ENCODE measurements at places on chromosomes 3 and 15.

- no peak for DNase-seq
Observed at GRCh38 chr3:33217866-33218445, 654 bp downstream of the SUSD5 start.

- DNase-seq: no peak
Observed at GRCh38 chr3:79111375-79112052, 656.3 kb downstream of the ROBO1 start.

DNA sequence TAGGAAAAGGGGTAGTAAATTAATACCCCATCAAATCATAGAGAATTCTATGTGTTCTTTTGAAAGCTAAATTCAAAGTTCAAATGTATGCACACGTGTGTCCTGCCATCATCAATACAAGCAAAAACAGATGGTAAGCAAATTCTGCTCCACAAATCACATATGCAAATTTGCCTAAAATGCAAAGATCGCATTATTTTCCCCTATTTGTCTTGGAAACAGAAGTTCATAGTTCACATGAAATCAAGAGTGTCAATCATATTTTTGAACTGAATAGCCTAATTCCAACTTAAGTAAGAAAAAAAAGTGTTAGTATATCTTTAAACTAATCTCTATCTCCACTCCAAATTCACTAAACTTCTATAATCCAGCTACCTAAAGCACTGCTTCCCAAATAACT, 8.5 kb downstream of the ADAM10 start:
- no peak for DNase-seq

DNA sequence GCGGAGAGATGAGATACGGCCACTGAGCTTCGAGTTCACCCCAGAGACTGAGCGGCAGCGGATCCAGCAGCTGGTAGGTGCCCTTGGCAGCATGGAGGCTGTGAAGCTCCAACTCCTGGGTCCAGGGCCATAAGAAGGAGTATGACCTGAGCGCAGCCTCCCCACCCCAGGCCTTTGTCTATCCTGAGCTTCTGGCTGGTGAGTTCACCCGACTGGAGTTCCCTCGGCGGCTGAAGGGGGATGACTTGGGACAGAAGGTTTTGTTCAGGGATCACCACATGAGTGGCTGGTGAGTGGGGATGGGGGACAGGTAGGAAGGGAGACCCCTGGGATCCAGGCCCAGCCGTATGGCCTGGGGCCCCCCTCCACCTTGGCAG, 2.6 kb downstream of the PPM1M start:
- no peak for DNase-seq

GRCh38 chr3:14405360-14406238, 3.2 kb downstream of the SLC6A6 start:
- DNase-seq: no peak

GRCh38 chr15:92123962-92124656, 269.6 kb upstream of the ST8SIA2 start:
- DNase-seq: no peak

- DNase-seq: no peak
Observed at GRCh38 chr15:68852461-68852860, 31.8 kb upstream of the ANP32A start.

- no peak for DNase-seq
Observed at GRCh38 chr3:45486136-45486535, 97.8 kb downstream of the LARS2 start.

GRCh38 chr15:31579976-31580375, 253.3 kb downstream of the KLF13 start:
- DNase-seq: no peak

- no peak for DNase-seq
Observed at GRCh38 chr3:151837057-151837456, 23.1 kb downstream of the AADAC start.

GRCh38 chr3:14301558-14301957, 100.8 kb upstream of the SLC6A6 start:
- DNase-seq: no peak

DNA sequence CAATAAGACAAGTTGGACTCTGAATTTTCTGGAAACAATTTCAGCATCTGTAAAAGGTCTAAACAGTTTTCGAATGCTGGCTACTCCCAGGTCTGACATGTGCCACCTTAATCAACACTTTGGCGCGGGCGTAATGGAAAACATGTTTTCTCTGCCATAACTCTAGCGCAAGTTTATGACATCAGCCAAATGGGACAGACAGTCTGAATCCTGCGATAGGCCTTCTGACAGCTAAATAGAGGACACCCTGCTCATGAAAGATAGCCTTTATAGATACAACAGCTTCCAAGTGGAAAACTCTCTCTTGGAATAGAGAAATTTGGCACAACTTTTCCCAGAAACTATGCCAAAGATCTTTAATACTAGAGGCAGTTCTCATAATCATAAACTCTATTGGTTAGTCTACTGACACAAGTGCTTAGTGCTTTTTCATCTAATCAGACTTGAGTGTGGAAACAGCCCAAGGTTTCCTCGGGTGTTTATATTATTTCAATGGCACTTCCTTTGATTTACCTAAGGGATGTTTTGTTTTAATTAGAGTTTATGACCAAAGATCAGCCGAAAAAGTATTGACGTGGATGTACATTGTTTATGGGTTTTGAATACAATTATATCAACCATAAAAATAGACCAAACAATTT, 120.1 kb upstream of the DPH6 start:
- DNase-seq: no peak

DNA sequence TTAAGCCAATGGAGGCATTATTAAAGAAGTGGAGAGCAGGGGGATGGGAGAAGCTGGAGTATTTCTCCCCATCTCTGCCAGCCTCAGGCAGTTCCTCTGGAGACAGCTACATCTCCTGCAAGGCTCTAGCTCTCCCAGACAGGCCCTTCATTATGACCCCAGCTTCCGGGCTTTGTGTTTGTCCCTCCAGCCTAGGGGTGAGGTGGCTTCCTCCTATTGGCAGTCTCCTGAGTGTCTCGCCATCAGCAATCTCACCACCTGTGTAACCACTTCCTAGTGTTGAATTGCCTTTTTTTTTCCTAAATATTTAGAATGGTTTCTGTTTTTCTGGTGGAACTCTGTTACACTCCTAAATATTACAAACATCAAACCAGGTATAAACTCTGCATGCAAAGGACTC, 122.3 kb downstream of the FAM174B start:
- DNase-seq: no peak

DNA sequence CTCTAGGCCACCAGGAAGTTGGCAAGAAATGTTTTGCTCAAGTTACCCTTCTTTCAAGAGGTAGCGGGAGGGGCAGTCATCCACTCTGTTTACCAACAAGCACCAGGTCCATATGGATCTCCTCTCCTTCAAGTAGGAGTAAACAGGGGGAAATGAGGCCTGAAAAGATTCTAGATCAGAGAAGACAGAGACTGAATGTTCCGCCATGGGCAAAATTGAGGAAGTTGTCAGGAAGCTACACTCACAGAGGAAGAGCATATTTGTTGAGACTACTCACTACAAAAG, 81.6 kb downstream of the KLF15 start:
- no peak for DNase-seq

DNA sequence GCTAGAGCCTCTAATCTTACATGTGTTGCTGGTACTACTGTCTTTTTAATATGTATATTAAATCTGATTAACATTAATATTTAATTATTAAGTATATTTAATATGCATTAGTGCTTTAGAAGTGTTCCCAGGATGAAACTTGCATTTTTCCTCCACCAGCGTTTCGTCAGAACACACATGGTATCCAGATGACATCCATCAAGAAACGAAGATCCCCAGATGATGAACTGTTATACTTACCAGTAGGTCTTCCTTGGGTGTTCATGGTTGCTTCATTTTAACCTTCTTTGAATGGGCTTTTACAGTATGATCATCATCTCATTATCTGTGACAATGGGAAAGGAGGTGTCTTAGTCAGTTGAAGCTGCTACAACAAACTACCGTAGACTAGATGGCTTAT, 238.0 kb downstream of the TP63 start:
- DNase-seq: no peak

DNA sequence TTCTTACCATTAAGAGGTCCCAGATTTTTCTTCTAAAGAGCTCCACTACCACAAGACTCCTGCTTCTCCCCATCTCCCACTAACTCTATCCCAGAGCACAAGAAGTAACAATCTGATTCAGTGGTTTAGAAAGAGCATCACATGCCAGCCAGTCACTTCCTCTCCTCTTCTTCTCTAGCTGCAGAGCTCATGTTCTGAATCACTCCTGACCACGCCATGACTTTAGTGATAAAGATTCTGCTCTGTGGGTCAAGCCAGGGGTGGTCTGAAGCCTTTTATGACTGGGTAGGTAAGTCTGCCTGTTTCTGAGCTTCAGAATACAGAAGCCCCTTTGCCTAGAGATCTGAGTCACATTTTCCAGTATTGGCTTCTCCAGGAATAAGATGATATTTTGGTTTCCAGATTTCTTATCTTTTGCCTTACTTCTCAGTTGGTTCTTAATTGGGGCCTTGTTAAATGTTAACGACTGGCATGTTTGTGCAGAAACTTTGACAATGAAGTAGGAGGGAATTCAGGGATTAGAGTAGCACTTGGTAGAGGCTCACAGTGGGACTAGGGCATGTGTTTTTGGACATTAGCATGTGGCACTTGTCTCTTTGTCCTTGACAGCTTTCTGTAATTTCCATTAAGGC, 27.6 kb upstream of the ADAMTSL3 start:
- DNase-seq: no peak

DNA sequence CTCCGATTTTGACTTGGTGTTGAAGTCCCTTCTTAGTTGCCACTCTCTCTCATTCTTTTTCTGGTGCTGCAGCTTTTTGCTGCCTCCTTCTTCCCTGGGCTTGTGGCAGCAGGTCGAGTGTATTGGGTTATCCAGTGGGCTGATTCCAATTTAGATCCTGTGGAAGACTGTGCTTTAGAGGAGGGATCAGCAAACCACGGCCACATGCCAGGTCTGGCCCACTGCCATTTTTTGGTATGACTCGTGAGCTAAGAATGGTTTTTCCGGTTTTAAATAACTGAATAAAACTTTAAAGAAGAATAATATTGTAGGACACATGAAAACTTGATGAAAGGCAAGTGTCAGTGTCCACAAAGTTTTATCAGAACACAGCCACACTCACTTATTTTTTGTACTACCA, 330.5 kb downstream of the ROBO2 start:
- DNase-seq: no peak

DNA sequence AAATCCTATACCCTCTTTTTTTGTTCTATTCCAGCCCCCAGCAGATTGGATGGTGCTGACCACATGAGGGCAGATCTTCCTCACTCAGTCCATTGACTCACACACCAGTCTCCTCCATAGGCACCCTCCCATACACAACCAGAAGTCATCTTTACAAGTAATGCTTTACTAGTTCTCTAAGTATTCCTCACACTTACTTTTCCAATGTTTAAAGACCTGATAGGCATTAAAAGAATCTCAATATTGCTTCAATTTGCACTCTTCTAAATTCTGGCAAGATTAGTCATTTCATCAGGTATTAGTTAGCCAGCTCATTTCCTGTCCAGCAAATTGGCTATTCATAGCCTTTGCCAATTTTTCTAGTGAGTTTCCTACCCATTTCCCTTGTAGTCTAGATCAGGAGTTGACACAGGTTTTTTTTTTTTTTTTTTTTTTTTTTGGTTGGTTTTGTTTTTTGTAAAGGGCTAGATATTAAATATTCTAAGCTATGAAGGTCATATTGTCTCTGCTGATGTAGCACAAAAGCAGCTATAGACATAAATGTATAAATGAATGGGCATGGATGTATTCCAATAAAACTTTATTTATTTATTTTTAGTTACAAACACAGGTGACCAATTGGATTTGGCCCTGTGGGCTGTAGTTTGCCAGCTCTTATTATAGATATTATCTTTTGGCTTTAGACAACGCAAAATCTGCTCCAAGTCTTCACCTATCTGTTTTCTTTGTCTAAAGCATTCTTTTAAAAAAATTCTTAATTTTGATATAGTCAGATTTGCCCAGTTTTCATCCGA, 76.1 kb downstream of the ABHD5 start:
- DNase-seq: no peak

GRCh38 chr15:42974202-42974862, 53.8 kb upstream of the TTBK2 start:
- no peak for DNase-seq

DNA sequence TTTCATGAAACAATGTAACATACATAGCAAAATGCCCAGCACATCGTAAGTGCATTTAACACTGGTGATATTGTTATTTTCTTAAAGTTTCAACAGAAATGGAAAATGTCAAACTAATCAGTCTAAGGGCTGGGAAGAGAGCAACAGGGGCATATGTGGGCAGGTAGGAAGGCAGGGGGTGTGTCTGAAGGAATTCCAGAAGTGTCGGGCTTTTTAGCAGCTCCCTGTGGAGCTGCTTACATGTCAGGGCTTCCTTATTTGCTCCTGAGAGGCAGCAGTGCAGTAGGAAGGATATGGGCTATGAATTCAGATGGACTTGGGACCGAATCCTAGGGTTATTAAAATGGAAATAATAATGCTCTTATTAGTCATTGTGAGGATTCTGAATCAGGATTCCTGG, 311.6 kb downstream of the CLSTN2 start:
- DNase-seq: no peak

- DNase-seq: no peak
Observed at GRCh38 chr3:56089739-56090138, 378.5 kb downstream of the ERC2 start.

DNA sequence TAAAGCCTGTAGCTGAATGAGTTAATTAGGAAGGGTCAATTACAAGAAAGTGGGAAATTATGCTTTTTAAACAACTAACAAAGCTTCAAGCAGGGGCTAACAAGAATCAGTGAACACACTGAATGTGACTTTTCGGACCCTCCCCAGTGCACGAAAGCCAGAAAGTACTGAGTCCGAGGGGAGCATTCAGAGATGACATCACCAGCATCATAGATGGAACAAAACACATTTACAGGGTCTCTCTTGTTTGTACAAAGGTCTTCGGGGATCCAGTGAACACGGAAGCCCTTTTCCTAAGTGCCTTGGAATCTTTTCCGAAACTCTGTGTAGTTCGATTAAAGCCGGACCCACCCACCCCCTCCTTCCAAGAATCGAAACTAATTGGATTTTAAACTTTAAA, 829 bp downstream of the DCP1A start:
- DNase-seq: no peak

GRCh38 chr15:100266166-100266565, 75.6 kb downstream of the ADAMTS17 start:
- no peak for DNase-seq

- no peak for DNase-seq
Observed at GRCh38 chr15:75648156-75649000, 666 bp downstream of the SNX33 start.

DNA sequence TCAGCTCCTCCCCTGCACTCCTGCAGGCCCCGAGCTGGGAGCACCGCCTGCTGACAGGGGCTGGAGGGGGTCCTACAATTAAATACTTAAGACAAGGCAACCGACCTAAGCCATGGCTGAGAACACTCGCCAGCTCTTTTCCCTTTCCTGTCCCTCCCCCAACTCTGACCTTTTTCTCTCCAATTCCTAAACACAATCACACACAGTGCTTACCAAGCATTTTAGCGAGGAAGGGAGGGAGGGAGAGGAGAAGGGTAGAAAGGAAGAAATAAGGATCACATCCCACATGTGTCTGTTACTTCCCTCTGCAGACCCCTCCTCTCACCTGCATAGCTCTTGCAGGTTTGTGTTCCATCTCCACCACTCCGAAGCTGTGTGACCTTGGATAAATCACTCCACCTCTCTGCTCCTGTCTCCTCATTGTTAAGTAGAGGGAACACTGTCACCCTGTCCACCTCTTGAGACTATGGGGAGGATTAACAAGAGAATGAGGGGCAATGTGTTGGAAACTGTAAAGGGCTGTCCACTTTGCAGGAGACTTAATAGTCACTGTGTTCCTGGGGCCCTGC, 63.6 kb downstream of the CYP11A1 start:
- no peak for DNase-seq

- no peak for DNase-seq
Observed at GRCh38 chr3:169278092-169278491, 385.4 kb downstream of the MECOM start.

GRCh38 chr15:65258375-65259262, 28.1 kb downstream of the PARP16 start:
- DNase-seq: no peak
